Temporal lobe (tissue), 4 donors: ENCODE measurements at places on chromosomes 16 and 17. TPM values are rescaled to one million over a fixed set of nuclear protein-coding genes. Genes with fewer than 3 reads are reported as not detected.

Gene KRTAP2-2
- total RNA-seq: not detected

Gene PTX4
- not detected for total RNA-seq

Gene FOXO3B
- total RNA-seq: 9.6 TPM

Gene ACE
- total RNA-seq: 4.4 TPM

Gene OTOA
- 0.25 TPM for total RNA-seq

Gene PMFBP1
- total RNA-seq: 0.49 TPM

Gene ACACA
- 123 TPM for total RNA-seq
